ENCODE measurements at places on chromosomes 2 and 18.
A peak's percentile ranks its signal among the peaks of the same experiment; 100 is the strongest.

GRCh38 chr18:75656035-75656434 lies 228.5 kb upstream of the SMIM21 start:
- no peak for DNase-seq

GRCh38 chr2:58308435-58308834 lies 67.3 kb upstream of the FANCL start:
- DNase-seq, result no peak

DNA sequence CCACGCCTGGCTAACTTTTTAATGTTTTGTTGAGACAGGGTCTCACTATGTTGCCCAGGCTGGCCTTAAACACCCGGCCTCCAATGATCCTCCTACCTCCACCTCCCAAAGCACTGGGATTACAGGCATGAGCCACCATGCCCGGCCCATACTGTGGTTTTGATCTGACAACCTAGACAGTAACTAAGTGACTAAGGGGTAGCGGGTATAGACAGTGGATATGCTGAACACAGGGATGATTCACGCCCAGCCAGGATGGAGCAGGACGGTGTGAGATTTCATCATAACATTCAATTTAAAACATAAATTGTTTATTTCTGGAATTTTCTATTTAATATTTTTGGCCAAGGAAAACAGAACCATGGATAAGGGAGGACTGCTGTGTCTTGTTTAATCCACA lies 36.0 kb upstream of the YPEL5 start:
- peak; percentile 18 for DNase-seq

DNA sequence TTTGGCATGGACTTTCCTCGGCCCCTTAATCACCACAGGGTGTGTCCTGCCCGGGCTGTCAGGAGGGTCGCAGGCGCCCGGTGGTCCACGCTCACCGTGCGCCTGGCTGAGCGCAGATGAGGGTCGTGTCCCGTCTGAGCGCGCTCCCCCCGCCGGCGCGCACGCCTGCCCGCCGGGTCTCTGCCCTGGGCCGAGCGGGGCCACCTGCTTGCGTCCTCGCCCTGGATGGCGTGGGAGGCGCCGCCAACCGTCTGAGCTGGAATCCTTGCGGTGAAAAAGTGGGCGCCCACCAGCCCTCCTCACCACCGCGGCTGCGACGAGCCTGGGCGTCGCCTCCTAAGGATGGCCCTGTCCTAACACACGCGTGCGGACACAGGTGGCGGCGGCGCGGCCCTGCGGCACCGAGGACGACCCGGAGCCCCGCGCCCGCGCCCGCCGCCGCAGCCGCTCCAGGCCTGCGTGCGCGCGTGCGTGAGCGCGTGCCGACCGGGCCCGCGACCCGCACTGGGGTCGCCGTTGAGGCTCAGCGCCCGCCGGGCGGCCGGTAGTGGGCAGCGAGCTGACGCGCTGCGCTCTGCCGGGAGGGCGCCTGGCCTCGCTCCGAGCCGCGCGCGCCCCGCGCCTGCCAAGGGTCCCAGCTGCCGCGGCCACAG lies 126.6 kb downstream of the ARHGEF4 start:
- DNase-seq, result no peak

GRCh38 chr18:70503060-70503459 lies 214.2 kb downstream of the SOCS6 start:
- no peak for DNase-seq

GRCh38 chr18:36025025-36025424 lies 42.3 kb downstream of the RPRD1A start:
- DNase-seq, result peak; percentile 7

DNA sequence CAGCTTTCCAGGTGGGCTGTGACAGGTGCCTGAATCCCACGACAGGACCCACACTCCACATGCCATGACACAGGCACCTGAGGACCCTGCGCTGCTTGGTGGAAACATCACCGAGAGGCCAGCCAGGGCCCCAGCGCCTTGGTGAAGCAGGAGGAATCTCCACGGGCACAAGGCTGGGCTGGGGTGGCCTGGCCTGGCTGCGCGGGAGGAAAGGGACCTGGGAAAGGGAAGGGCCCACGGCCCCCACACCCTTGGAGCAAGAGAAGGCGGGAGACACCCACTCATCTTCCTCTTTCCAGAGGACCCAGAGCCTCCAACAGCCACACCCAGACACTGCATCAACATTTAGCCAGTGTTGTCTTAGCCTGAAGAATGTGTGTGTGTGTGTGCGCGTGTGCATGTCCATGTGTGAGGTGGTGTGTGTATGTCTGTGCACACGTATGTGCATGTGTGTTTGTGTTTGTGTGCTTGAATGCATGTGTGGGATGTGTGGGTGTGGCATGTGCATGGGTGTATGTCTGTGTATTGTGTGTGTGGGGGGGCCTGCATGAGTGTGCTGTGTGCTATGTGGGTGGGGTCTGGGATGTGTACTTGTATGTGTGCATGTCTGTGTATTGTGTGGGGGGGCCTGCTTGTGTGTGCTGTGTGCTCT lies 6.3 kb upstream of the OTOS start:
- no peak for DNase-seq

- no peak for DNase-seq
These were observed 773.9 kb upstream of the LRATD1 start for GRCh38 chr2:13858626-13859025.

GRCh38 chr2:88059979-88060906 lies 4.7 kb upstream of the KRCC1 start:
- DNase-seq, result peak; percentile 19

- DNase-seq, result no peak
These were observed 109.2 kb downstream of the MAP4K4 start for GRCh38 chr2:101806701-101807100.

- no peak for DNase-seq
These were observed 6.7 kb downstream of the RAMP1 start for GRCh38 chr2:237866101-237866621.

DNA sequence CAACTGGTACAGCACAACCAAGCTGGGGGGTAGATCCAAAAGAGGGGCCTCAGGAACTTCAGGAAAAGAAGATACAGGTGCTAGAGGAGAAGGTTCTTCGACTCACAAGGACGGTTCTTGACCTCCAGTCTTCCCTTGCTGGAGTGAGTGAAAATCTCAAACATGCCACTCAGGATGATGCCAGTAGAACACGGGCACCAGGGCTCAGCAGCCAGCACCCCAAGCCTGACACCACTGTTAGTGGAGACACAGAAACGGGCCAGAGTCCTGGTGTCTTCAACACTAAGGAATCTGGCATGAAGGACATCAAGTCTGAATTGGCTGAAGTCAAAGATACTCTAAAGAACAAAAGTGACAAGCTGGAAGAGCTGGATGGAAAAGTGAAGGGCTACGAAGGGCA lies 43.8 kb downstream of the EMILIN2 start:
- no peak for DNase-seq

DNA sequence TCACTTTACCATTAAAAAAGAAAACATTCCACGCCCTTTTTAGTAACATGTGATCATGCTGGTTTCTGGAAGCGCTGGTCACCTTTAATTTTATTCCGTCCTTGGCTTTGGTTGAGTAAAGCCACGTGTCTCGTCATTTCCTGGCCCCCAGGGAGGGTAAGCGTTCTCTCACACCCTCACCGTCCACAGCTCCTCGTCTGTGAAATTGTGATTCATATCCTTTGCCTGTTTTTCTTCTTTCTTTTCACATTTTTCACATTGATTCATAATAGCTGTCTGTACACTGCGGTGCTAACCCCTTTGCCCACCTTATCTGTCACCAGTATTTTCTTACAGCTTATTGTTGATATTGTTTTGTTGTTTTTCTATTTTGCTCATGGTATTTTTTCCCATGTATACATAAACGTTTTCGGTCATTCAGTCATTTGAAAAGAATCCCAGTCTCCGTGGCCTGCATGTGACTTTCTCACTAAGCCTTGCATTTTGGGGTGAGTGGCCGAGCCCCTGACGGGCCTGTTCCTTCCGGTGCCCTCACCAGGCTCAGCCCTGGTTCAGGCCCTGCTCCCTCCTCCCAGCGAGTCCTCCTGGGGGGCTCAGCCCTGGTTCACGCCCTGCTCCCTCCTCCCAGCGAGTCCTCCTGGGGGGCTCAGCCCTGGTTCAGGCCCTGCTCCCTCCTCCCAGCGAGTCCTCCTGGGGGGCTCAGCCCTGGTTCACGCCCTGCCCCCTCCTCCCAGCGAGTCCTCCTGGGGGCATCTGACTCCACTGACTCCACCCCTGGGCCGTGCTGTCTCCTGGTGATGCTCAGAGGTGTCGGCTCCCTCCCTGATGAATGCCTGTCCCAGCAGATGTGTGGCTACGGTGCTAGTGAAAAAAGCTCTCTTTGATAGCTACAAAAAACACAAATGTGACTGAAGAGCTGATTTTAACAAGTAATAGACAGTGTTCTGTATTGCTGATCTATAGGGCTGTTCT lies 249.7 kb upstream of the PXDN start:
- no peak for DNase-seq

- no peak for DNase-seq
These were observed 373.6 kb downstream of the CDH7 start for GRCh38 chr18:66124394-66124793.

GRCh38 chr2:24691806-24692205 lies 101.4 kb downstream of the PTRHD1 start:
- no peak for DNase-seq

GRCh38 chr18:32771169-32771751 lies 1.6 kb downstream of the KLHL14 start:
- DNase-seq, result no peak

GRCh38 chr2:85421260-85422071 lies 3.0 kb downstream of the SH2D6 start:
- no peak for DNase-seq

DNA sequence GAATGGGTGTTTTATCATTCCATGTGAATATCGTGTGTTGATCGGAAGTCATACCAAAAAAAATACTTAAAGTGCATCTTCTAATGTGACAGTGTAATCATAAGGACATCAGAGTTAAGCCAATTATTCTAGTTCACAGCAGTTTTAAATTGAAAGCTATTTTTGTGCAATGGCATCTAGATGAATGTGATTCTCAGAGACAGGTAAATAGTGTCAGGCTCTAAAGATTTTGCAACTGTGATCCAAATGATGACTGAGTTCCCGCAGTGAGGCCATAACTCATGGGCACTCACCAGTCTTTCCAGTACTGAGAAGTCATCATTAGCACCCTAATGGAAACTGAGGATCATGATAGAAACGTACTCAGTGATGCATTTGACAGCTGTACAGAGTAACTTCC lies 542.6 kb downstream of the PARD3B start:
- no peak for DNase-seq

- DNase-seq, result peak; percentile 47
These were observed 11.5 kb downstream of the CFAP65 start for GRCh38 chr2:219029829-219030165.

DNA sequence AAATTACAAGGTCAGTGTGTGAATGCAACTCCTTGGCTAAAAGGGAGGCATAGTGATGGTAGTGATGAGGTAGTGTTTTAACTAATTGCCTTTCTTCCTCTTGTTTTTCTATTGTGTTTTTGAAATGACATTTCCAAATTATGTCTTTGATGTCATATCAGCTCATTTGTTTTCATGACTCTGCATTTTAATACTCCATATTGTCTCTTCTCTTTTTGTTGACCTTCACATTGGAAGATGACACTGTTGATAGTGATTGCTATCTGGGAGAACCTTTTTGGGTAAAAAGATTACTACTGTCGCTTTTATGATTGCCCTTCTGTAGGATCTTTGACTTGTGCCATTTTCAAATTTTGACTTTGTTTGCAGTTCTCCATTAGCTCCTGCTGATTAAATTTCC lies 3.0 kb downstream of the GIGYF2 start:
- DNase-seq, result no peak

DNA sequence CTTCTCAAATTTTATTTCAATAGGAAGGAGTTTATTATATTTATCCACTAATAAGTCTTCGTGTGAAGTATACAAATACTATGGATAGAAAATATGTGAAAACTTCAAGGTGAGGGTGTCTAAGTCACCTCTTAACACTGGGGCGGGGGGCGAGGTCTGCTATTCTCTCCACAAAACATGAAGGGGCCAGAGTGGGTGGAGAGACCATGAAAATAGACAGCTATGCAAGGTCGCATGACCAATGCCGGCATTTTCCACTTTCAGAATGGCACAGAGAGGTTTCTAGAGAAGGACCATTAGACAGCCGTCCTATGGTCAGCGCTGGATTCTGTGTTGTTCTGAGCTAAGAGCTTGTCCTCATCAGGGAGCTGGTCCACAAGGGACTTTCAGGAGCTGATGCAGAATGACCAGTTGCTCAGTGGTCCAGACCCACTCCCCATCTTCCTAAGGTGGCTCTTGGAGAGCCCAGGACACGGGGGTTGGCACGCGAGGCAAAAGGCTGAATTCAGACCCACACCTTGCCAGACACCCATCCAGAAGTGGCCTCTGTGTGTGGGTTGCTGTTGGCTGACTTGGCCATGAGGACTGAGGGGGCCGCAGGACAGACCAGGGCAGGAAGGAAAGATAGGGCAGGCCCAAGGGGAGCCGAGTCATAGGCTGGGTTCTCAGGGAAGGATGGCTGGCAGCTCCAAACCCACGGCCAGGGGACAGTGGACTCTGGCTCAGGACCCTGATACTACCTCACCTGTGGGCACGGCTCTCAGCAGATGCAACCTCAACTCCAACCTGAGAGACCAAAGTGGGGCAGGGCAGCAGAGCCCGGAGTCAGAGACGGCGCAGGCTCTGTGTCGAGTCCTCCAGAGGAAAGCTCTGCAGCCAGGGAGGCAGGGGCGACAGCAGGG lies 69.8 kb downstream of the NDUFA10 start:
- DNase-seq, result no peak

GRCh38 chr18:74963820-74964446 lies 245.0 kb downstream of the PTGR3 start:
- peak; percentile 33 for DNase-seq

- no peak for DNase-seq
These were observed 95.0 kb downstream of the TGFA start for GRCh38 chr2:70458661-70459060.

DNA sequence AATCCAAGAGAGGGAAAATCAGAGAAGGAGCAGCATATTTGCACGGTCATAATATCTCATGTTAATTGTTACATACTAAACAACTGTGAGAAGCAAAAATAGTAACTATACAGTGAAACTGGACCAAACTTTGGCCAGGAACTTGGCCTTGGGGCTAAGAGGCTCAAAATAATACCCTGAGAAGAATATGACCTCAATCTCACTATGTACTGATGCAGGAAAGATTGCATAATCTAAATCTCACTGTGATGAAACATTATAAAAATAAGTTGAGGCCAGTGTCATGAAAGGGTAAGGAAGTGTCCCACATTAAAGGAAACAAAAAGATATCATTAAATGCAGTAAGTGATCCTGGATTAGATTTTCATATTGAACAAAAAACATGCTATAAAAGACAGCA lies 36.5 kb downstream of the ZRANB3 start:
- no peak for DNase-seq

GRCh38 chr2:100264121-100264520 lies 58.2 kb downstream of the LONRF2 start:
- no peak for DNase-seq

DNA sequence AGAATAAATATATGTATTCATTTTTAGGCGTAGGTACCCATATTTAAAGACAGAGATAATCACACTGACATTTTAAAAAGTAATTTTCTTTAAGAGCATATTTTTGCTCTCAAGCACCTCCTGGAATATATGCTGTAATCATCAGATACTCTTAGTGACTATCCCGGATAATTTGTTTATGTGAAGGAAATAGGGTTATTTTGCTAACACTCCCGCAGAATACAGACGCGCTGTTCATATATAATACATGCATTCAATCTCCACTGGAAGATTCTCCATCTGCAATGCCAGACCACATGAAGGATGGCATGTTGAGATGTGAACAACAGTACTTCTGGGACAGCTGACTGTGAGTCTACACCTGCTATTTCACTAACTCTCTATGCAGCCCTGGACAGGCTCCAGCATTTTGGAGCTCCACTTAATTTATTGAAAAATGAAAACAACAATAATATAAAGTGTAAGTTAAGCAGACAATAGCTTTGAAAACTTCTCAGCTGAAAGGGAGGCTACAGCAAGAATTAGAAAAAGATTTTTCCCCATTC lies 430.6 kb downstream of the TMX3 start:
- no peak for DNase-seq

GRCh38 chr2:33033606-33034081 lies 86.9 kb downstream of the LTBP1 start:
- DNase-seq, result peak; percentile 70

Measured in HFFc6 (cell line).